ENCODE measurements at places on chromosomes 11 and 22.
A peak's percentile ranks its signal among the peaks of the same experiment; 100 is the strongest.

GRCh38 chr11:34278693-34279297 is 79.0 kb downstream of the ABTB2 start:
- DNase-seq: no peak

DNA sequence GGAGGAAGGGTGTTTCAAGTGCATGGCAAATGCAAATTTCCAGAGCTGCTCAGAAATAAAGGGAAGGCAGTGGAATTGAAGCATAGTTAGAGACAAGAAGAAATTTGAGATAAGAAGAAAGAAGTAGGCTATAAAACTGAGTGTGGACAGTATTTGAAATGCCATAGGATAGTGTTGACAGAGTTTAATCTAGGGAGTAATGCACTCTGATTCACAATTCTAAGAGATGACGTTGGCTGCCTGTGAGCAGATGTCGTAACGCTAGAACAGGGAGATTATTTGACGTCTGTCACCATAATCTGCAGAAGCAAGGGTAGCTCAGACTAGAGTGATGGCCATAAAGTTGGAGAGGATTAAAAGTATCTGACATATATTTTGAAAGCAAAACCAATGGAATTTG is 389.9 kb upstream of the KIRREL3 start:
- no peak for DNase-seq

DNA sequence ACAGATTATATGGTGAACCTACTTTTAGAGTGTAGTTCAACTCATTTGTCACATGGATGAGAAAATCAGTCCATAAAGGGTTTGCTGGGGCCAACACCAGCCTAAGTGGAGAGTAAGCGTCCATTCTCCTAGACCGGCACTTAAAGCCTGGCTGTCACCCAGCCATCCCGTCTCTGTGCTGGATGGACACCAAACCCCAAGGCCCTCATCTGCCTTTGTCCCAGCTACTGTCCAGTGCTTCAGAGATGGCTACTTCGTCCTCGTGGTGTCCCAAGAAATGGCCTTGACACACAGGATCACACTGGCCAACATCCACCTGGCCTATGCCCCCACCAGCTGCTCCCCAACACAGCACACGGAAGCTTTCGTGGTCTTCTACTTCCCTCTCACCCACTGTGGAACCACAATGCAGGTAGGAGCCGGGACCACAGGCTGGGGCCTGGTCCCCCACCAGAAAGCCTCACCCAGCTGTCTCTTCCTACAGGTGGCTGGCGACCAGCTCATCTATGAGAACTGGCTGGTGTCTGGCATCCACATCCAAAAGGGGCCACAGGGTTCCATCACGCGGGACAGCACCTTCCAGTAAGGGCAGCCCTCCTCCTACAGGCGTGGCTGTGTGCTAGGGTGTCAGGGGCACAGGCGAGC is 3.5 kb downstream of the ZP1 start:
- DNase-seq: no peak

DNA sequence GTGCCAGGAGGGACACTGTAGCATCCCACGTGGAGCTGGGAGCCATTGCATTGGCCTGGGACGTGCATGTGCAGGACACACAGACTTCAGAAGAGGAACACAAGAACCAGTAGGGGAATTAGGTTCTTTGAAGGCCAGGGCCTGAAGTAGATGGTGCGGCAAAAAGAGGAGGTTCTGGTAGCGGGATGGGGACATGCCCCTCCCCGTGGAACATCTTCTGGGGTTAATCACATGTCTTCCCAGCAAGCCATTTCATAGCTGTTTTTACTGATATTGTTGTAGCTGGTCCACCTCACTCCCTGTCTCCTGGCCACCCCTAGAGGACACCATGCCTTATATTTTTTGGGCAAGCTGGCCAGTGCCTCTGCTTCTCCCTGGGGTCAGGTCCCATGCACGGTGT is 74.3 kb downstream of the SCN3B start:
- DNase-seq: no peak

DNA sequence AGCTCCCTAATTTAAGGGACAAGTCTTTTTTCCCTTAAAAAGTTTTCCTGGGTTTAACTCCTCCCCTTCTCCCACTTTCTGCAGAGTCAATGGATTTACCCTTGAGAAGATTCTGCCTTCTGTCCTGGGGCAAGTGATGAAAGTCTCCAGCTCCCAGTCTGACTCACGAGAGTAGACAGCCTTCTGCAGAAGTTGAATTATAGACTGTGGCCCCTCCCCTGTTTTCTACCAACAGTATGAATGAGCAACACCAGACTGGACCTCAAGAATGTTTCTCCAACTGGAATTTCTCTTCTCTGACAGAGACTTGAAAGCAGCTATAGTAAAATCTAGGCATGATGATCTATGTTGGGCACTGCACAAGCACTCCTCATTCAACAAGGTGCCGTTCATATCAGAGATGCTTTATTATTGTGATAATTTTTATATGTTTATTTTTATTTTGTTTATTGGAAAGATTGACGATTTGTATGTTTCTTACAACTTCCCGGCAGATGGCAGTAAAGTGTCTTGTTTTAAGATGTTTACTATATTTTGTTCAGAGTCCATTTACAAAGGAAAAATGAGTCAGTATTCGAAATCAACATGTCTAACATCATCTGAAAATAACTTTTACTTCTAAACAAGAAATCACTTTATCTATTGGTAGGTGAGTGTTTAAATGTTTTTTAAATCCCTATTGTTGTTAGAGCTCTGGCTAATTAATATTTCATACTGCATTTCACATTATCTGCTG is 56.6 kb downstream of the LMO2 start:
- no peak for DNase-seq

- DNase-seq: peak; percentile 95
Measured at GRCh38 chr11:64341851-64342791, 2.1 kb downstream of the CCDC88B start.

DNA sequence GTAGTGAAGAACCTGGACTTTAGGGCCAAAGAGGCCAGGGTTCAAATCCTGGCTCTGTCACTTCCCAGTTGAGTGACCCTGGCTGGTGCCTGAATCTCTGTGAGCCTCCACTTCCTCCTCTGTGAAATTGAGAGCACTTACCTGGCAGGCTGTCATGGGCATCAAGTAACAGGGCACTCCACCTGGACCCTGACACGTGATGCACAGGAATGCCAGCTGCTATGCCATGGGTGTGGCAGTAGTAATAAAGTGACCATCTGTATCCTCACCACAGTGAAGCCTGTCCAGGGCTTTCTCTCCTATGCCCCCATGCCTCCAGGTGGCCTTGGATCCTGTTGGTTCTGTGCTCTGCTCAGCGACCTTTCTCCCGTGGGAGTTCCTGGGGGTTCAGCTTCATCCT is 29.8 kb upstream of the PPP6R3 start:
- DNase-seq: no peak

DNA sequence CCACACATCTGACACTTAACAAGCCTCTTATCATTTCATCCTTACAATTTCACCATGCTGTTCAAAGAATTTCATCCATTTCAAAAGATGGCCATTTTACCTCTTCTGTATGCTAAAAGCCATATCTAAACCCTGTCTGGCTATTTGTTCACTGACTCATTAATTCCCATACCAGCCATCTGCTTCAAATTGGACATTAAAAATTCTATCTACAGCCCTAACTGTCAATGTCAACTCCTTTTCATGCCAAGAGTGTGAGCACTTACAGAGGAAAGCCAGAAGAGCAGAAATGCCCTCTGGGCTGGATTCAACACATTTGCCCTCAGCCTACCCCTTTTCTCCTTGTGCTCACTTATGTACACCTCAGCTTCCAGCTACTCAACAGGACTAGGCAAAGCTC is 59.2 kb downstream of the SYTL2 start:
- no peak for DNase-seq

All from D721Med (cell line).